ENCODE measurements at places on chromosomes 13 and 19.

DNA sequence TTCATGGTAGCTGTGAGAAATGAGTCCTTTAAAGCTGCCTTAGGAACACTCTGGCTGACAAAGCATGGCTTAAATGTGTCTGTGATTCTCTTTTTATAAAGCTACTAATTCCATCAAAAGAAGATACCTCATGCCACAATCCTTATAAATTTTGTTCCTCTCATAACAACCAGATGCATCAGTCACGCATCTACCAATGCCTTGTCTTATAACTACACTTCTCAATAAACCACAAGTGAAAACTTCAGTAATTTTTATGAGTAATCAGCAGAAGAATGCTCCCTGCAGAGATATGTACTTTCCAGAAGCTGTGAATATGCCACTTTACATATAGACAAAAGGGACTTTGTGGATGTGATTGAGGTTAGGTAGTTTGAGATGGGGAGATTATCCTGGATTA, 147.8 kb downstream of the SUCLA2 start:
- DNase-seq, result no peak

DNA sequence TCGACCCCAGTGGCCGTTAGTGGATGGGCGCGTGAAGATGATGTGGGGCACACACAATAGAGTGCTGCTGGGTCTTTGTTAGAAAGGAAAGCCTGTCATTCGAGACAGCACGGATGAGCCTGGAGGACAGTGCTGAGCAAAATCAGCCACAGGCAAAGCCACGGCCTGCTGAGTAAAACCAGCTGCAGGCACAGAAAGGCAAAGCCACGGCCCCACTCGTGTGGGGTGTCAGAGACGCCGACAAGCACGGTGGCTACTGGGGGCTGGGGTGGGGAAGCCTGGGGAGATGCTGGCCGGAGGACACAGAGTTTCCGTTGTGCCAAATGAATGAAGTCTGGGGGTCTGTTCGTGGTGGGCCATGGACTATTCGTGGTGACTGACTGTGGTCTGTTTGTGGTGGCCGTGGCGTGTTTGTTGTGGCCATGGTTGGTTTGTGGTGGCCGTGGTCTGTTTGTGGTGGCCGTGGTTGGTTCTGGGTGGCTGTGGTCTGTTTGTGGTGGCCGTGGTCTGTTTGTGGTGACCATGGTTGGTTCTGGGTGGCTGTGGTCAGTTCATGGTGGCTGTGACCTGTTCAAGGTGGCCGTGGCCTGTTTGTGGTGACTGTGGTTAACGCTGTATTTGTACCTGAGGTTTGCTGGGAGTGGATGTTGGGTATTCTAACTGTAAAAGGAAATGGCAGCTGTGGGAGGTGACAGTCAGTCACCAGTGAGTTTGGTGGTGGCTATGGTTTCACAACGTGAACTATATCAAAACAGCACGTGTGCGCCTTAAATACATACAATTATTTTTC, 36.3 kb downstream of the MCF2L start:
- no peak for DNase-seq

DNA sequence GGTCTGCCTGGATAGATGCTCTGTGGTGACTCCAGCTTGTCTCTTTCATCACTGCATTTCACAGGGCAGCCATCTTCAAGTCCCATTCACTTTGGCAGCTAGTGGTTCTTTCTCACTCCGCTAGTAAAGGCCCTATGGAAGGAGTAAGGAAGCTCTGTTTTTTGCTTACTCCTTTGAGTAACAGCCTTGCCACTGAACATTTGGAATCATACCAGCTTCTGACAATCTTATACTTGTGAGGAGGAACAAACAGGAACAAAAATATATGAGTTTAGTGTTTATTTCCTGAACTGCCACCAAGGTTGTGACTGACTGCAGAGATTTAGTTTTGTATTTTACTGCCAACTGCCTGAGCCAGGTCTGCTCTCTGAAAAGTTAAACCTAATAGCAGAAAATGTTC, 38.7 kb downstream of the KCTD4 start:
- no peak for DNase-seq

DNA sequence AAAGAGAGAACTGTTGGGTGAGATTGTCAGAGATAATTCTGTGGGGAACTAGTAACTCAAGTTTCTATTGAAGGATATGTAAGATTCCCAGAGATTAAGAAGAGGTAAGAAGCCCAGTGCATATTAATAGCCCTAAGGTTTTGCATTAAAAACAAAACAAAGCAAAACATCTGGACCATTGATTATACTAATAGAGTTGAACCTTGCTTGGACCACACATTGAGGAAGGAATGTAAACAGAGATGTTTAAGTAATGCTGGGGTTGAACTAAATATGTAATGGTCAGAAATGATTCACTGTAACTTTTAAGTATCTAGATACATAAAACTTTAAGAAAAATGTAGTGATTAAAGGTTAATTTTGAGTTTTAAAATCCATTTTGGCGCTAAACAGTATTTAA, 1770.0 kb downstream of the PCDH9 start:
- DNase-seq, result no peak

DNA sequence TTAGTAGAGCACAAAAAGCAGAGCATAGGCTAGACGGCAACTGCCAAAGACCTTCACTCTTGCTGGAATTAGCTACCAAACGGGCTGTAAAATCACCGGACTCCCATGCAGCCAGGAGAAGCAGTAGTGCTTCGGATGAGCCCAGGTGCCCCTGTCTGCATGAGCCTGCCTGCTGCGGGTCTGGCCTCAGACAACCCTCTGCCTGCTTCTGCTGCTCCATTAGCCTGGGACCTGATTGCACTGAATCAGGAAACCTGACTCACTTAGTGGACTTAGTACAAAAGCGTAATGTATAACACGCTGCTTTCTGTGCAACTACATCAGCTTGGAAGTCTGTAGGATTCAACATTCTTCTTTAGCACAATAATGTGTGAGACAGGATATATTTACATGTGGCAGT, 170.0 kb downstream of the LMO7 start:
- no peak for DNase-seq

- DNase-seq, result no peak
These were observed 3.8 kb downstream of the DBP start for GRCh38 chr19:48633148-48634035.

- DNase-seq, result no peak
These were observed 56.6 kb downstream of the MBNL2 start for GRCh38 chr13:97278435-97279411.

- no peak for DNase-seq
These were observed 12.9 kb downstream of the OR7C2 start for GRCh38 chr19:14954071-14954655.

GRCh38 chr19:7421941-7422744, 66.7 kb downstream of the PEX11G start:
- DNase-seq, result no peak
